Breast epithelium (tissue), 4 donors: ENCODE measurements at places on chromosomes 1 and 21. TPM values are rescaled to one million over a fixed set of nuclear protein-coding genes. Genes with fewer than 3 reads are reported as not detected.

The TIAM1 gene
- total RNA-seq: 11.8 TPM

- no peak for DNase-seq
These were observed 45.5 kb downstream of the MRPL37 start for GRCh38 chr1:54245501-54245900.

DNA sequence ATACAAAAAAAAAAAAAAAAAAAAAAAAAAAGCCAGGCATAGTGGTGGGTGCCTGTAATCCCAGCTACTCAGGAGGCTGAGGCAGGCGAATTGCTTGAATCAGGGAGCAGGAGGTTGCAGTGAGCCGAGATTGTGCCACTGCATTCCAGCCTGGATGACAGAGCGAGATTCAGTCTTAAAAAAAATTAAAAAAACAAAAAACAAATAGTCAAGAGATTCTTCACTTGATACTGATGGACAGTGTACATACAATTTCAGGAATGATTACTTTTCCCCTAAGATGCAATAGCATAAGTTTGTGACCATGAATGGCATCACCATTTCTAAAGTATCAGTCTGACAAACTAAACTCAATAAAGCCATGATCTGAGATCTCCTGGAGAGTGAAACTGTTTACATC lies 60.8 kb upstream of the IVNS1ABP start:
- no peak for DNase-seq

The CYP2J2 gene
- total RNA-seq: 8.3 TPM

GRCh38 chr1:219434285-219434922 lies 178.5 kb downstream of the ZC3H11B start:
- no peak for DNase-seq

The LIN28A gene
- not detected for total RNA-seq

DNA sequence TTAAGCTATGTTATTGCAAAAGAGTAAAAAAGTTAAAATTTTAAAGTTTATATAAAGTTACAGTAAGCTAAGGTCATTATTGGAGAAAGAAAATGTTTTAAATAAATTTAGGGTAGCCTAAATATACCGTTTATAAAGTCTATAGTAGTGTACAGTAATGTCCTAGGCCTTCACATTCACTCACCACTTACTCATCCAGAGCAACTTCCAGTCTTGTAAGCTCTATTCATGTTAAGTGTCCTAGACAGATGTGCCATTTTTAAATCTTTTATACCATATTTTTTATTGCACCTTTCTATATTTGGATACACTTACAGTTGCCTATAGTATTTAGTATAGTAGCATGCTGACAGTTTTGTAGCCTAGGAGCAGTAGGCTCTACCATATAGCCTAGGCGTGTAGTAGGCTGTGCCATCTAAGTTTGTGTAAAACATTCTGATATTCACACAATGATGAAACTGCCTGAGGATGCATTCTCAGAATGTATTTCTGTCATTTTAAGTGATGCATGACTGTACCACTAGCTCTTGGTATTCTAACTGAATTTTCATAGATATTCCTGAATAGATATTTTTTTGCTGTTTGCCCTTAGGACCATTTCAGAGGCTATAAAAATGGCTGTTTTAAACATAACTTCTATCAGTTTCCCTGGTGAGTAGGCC lies 26.8 kb downstream of the PPP2R5A start:
- no peak for DNase-seq

The MAN1C1 gene
- total RNA-seq: 6.9 TPM

The HTR1D gene
- not detected for total RNA-seq

DNA sequence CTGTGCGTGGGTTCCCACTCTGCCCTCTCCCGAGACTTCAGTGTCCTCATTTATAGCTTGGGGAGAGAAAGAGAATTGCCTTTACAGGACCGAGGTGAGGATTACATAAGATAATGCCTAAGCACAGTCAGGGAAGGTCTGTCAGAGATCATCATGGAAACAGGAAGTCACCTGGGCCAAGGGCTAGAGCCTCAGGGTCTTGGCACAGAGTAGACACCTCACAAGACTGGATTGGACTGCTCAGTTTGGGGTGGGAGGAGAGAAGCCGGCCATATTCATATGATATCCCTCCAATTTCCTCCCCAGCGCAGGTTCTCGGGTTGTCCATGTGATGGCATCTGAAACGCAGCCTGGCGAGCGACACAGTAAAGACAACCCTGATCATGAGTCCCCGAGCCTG lies 3.8 kb downstream of the CNR2 start:
- no peak for DNase-seq

DNA sequence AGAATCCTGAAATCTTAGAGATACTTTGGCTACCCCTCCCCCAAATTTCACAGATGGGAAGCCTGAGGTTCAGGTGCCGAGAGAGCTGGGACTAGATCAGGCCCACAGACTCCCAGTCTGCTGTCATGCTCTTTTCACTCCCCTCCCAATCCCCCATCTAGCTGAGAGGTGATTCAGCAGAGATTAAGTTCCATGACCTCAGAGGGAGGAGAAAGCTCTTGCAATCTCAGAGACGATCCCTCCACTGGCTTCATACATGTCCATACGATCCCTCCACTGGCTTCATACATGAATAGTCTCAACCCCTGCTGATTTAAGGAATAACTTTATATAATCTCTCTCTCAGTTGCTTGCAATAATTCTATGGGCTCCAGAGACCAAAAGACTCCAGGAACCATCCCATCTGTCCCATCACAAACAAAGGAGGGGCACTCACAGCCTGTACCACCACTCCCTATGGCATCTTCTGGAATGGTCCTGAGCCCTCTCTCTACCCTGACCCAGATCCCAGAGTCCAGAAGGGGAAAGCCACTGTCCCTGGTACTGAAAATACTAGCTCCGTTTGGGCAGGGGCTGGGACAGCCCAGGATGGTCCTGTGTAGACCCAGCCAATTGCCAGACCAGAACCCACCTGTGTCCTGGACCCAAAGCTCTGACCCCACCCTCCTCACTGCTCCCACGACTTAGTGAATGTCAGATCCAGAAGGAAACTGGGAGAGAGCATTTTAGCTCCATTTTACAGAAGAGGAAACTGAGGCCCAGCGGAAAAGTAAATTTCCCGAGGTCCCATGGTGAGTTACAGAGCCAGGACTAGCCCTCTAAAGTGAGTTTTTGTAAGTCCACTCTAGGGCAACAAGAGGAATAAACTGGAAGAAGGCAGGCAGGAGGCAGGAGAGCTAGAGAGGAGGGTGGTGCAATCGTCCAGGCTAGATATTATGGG lies 27.1 kb downstream of the RIMS3 start:
- DNase-seq: no peak

DNA sequence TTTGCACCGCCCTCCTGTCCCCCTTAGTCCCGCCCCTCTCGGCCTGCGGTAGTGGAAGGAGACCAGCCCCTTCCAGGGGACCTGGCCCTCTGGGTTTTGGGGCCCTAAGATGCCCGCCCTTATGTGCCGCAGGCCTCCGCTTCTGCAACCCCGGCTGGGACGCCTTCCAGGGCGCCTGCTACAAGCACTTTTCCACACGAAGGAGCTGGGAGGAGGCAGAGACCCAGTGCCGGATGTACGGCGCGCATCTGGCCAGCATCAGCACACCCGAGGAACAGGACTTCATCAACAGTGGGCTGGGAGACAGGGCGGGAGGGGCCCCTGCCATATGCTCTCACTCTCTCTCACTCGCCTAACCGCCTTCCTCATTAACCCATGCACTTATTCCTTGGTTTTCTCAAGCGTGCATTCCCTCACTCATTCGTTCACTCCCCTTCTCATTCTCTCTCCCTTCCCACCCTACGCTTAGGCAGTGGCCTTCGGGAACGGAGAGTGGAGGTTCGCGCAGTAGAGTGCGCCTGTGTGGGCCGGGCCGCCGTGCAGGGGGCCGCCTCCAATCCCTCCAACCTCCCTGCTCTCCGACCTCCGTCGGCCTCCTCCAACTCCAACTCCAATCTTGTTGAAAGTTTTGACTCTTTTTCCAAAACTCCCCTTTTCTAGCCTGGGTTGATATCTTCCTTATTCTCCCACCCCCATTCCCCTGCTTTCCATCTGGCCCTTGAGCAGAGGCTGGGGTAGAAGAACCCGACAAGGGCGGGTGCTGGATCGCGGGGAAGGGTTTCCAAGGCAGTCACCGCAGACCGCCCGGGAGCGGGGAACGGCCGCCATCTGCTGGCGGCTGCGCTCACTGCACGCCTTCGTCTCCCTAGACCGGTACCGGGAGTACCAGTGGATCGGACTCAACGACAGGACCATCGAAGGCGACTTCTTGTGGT lies 15.2 kb downstream of the BCAN start:
- peak; percentile 74 for DNase-seq

DNA sequence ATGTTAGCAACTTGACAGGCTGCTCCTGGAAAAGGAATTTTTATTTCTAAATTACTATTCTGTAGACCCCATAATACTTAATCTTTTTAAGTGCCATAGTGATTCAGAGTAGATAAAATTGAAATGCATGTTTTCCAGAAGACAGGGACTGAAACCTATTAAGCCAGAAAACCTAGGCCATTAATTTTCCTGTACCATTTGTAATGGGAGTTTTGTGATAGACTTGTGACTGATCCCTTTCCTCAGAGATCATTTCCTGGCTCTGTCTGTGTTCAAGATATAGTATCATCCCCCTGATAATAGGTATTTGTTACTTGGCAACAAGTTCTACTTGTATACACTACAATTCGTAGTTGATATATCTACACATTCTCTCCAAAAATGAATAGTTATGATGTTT lies 1609.8 kb downstream of the AMY1C start:
- no peak for DNase-seq

DNA sequence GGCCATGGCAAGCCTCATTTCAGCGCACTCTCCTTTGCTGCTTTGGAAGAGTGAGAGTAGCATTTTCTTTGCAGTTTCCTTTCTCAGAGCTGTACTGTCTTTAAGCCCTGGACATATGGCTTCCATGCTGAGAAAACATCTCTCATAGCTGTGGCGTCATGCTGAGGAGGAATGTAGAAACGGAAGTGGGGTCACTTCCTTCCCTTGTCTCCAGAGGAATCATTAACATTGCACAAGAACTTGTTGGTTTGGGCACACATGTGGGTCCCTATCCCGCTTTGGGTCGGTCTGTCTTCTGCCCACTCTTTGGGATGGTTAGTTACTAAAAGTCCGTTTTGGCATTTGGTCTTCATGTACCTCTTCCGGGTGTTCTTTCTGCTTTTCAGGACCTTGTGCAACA lies 5.6 kb downstream of the MFN2 start:
- no peak for DNase-seq

- DNase-seq: no peak
These were observed 26.5 kb downstream of the TRIM45 start for GRCh38 chr1:117094841-117095604.

GRCh38 chr1:115726161-115726560 lies 42.4 kb downstream of the CASQ2 start:
- DNase-seq: no peak

GRCh38 chr1:117067533-117068370 lies 7.6 kb downstream of the TTF2 start:
- DNase-seq: no peak

- no peak for DNase-seq
These were observed 2.7 kb downstream of the HTR1D start for GRCh38 chr1:23214640-23215039.

- DNase-seq: no peak
These were observed 18.1 kb downstream of the ADAM30 start for GRCh38 chr1:119878171-119878570.

- DNase-seq: no peak
These were observed 2.3 kb upstream of the CELA2A start for GRCh38 chr1:15454256-15454655.

- DNase-seq: no peak
These were observed 8.8 kb upstream of the PIGC start for GRCh38 chr1:172452536-172453152.

GRCh38 chr1:10815858-10816195 lies 19.4 kb upstream of the CASZ1 start:
- no peak for DNase-seq

The LCA5L gene
- 1.6 TPM for total RNA-seq

The B3GALT5 gene
- total RNA-seq: 2.9 TPM

The ANKRD35 gene
- 6.4 TPM for total RNA-seq

- DNase-seq: no peak
These were observed 166.0 kb upstream of the C8B start for GRCh38 chr1:57131701-57132394.

DNA sequence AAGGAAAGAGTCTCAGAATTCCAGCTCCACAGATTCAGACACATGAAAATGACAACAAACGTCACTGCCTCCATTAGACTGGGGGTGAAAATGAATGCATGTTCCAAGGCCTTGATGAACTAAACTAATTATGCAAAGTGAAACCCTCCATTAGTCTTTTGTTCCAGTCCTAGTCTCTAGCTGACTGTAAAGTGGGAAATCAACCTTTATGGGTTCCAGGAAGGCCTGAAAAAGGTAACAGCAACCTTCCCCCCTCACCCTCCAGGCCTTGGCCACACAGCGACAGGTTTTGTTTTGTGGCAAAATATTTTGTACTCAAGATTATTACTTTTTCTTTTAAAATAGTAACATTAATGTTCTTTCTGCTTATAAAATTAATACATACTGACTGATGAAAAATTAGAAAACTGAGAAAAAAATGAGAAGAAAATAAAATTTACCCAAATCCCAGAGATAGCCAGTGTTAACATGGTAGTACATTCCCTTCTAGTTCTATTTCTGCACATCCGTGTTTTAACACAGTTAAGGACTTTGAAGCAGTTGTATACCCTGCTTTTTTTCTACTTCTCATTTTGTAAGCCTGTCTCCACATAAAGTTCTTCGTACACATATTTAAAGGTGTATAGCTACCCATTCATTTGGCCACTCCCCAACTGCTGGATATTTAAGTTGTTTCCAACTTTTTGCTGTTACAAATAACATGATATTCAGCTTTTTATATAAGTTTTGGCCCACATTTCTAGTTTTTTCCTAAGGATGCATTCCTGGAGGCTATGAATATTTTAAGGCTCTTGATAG lies 60.9 kb downstream of the CD2 start:
- no peak for DNase-seq

GRCh38 chr1:57024428-57024827 lies 58.6 kb upstream of the C8B start:
- DNase-seq: no peak

The TNFRSF9 gene
- total RNA-seq: not detected

The KCNQ4 gene
- total RNA-seq: 1.3 TPM

The NBPF26 gene
- total RNA-seq: 22.3 TPM

GRCh38 chr1:21721295-21721985 lies 52.3 kb upstream of the RAP1GAP start:
- no peak for DNase-seq

DNA sequence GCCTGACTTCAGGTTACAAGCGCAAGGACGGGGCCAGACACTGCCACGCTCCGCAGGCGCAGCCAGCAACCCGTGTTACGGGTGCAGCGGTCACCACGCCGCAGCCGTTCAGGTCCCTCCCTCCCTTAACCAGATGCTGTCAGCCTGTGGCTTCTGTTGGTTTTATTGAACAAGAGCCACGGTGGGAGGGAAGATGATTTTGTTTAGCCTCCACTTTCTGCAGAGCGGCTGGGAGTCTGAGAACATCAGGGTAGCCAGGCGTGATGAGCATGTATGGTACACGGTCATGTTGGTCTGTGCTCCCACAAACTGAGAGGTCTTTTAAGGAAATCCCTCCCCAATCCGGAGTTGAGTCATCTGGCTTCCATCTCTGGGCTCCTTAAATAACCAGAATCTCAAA lies 18.5 kb upstream of the ADARB1 start:
- DNase-seq: no peak
